ENCODE measurements at places on chromosomes 1 and 21.

- H3K4me3 ChIP-seq = peak overlapping the region; percentile 84
- peak; percentile 85 for DNase-seq
- peak overlapping the region; percentile 99 for H3K27ac ChIP-seq
- H3K36me3 ChIP-seq = no peaks in the 10 kb centered on the region
- peaks cover 76% of the 10 kb centered on the region for H3K4me1 ChIP-seq
- H3K27me3 ChIP-seq = no peaks in the 10 kb centered on the region
Observed at GRCh38 chr1:155976062-155976912, 2.1 kb downstream of the ARHGEF2 start.

DNA sequence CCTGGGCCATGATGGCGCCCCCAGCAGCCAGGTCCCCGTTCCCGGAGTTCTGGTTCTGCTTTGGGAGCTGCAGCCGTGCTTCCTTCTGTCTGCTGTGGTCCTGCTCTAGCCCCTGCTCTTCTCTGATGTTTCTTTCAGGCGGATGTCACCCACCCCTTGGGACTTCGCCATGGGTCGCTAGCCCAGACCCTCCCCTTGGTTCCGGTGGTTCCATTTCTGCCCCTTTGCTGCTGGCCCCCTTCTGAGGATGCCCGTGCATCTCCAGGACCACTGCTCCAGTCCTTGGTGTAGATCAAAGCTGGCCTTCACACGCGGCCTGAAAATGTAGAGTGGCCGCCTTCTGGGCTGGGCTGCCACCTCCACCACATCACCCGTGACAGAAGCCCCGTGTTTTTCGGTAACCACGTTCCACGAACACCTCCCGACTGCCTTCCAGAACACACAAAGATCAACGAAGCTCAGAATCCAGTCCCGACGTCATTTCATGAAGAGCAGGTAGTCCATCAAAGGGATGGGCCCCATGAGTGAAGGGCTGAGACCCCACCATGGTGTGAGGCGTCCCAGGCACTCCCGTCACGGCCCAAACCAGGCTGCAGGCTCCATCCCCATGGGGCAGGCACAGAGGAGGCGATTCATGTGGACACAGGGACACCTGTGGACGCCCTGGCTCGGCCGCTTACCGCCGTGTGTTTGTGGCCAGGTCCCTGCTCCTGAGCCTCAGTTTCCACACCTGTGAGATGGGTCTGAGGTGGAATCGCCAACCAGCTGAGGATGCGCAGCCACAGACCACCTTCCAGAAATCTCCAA lies 24.4 kb downstream of the KRTAP10-1 start:
- no peaks in the 10 kb centered on the region for H3K27me3 ChIP-seq
- peaks cover 7% of the 10 kb centered on the region for H3K4me1 ChIP-seq
- H3K36me3 ChIP-seq = no peaks in the 10 kb centered on the region

DNA sequence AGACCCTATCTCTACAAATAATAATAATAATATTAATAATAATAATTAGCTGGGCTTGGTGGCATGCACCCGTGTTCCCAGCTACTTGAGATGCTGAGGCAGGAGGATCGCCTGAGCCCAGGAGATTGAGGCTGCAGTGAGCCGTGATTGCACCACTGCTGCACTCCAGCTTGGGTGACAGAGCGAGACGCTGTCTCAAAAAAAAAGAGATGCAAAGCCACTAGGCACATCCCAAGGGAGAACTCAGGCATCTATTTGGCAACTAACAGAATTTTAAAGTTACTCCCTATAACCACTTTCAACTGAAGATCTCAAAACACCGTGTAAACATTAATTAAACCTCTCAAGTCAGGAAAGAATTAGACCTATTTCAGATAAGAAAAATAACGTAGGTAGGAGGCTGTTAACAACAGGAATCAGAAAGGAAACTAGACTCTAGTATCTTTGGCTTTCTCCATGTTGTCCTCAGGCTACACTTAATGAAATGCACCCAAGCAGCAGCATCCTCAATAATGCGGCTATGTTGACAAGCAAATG lies 3.7 kb downstream of the RNF19B start:
- no peak overlapping the region for H3K27ac ChIP-seq
- peaks cover 42% of the 10 kb centered on the region for H3K4me1 ChIP-seq
- no peak for DNase-seq
- H3K4me3 ChIP-seq = no peak overlapping the region
- no peaks in the 10 kb centered on the region for H3K27me3 ChIP-seq

GRCh38 chr1:226223157-226223785 lies at the start of gene MIXL1:
Gene MIXL1, plus strand, starts transcription at chr1:226223664. Its CDS starts 18 bp downstream, at chr1:226223682.
- peak within 1 kb of the TSS; percentile 46 for H3K4me3 ChIP-seq
- H3K27me3 ChIP-seq = peaks cover 32% of the 10 kb centered on the region
- H3K4me1 ChIP-seq = peaks cover 6% of the 10 kb centered on the region
- no peaks in the 10 kb centered on the region for H3K36me3 ChIP-seq
- no peak for DNase-seq

DNA sequence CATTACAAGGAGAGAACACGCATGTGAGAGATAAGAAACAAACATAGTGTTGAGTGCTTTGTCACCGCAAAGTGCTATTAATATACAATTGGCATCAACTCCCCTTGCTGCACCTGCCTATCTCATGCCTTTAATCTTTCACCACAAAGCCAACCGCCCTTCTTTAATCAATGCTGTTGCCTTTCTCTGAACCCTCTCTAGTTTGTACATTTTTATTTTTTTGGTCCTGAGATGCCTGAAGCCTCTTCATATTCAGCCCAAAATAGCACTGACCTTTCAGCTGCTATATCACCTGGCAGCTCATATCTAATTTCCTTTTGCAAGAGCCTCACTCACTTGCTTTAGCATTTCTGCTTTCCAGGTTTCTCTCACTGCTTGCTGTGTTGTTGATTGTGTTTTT lies 504.7 kb downstream of the NUF2 start:
- H3K27me3 ChIP-seq = no peaks in the 10 kb centered on the region
- no peak overlapping the region for H3K4me3 ChIP-seq
- no peak for DNase-seq
- H3K4me1 ChIP-seq = no peaks in the 10 kb centered on the region
- H3K27ac ChIP-seq = no peak overlapping the region

DNA sequence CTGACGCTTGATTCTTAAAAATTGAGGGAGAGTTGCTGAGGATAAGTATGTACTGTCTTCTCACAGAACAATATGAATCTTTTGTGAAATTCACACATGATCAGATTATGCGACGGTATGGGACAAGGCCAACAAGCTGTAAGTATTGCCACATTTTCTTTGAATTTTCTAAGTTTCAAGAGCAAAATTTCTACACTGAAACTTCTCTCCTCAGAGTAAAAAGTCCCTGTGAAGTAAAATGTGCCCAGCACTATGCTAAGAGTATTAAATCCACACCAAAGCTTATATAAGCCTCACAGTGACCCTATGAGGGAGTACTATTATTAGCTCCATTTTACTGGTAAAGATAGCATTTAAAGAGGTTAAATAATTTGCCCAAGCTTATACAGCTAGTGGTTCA lies 12.2 kb downstream of the AKIRIN1 start:
- H3K4me3 ChIP-seq = no peak overlapping the region
- H3K4me1 ChIP-seq = peaks cover 4% of the 10 kb centered on the region
- no peak overlapping the region for H3K27ac ChIP-seq
- DNase-seq = no peak
- H3K27me3 ChIP-seq = no peaks in the 10 kb centered on the region
- peaks cover 99% of the 10 kb centered on the region for H3K36me3 ChIP-seq

GRCh38 chr1:208054485-208054884 lies 143.6 kb upstream of the CD34 start:
- DNase-seq = no peak
- H3K36me3 ChIP-seq = peaks cover 9% of the 10 kb centered on the region
- no peaks in the 10 kb centered on the region for H3K4me1 ChIP-seq
- H3K27me3 ChIP-seq = no peaks in the 10 kb centered on the region

All from spleen (tissue), 13 donors.